CD4-positive, alpha-beta T cell treated with Interleukin-6 at 100 ng/mL for 8 hours (primary cell): ENCODE measurements at places on chromosomes 4 and X.

- DNase-seq = no peak
Measured at GRCh38 chr4:77170926-77171325, 13.9 kb downstream of the CCNG2 start.

DNA sequence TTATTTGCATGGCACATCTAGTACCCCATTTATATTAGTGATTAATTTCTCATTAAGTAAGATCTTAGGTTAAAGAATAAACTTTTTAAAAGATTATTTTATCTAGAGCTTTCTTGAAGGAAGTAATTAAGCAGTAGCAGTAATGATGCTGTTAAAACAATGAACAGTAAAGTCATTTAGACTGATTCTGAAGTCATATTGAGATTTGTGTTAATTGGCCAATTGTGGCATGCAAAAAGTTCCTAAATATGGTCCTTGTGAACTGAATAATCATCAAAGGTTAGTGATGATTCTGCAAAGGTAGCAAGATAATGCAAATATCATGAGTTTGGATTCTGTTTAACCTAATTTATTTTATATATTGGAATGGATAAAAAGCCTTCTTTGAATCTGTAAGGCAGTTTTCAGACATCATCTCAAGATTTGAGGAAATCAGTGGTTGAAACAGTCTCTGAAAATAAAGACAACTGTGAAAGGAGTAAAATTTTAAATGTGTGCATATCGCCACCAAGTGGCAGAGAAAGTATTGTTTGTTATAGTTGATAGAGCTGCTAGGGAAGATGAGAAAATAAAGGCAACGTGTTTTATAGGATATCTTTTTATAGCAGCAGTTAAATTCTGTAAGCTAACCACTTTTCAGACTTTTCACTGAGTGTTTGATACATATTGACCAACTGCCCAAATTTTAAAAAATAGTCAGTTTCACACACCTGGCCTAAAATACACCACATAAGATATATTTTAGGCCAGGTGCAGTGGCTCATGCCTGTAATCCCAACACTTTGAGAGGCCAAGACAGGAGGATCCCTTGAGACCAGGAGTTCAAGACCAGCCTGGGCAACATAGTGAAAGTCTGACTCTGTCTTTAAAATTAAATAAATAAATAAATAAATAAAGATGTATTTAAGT lies 79.6 kb downstream of the CCKAR start:
- DNase-seq = peak; percentile 51

GRCh38 chr4:21888195-21888976 lies 60.2 kb downstream of the KCNIP4 start:
- no peak for DNase-seq

DNA sequence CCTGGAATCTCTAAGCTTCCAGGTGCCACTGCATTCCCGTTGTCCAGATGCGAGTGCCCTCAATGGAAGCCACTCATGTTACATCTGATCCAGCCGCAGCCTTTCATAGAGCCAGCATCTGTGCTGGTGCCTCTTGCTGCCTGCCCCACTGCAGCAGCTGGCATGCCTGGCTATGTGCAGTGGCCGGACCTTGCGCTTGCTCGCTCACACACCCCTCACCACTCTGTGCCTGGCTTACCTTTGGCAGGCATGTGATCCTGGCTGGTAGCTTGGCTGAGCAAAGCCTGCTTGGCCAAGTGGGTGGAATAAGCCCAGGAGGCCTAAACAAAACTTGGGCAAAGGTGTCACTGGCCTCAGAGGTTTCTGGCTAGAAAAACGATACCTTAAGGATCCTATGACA lies 59.5 kb upstream of the CDKN2AIP start:
- no peak for DNase-seq

DNA sequence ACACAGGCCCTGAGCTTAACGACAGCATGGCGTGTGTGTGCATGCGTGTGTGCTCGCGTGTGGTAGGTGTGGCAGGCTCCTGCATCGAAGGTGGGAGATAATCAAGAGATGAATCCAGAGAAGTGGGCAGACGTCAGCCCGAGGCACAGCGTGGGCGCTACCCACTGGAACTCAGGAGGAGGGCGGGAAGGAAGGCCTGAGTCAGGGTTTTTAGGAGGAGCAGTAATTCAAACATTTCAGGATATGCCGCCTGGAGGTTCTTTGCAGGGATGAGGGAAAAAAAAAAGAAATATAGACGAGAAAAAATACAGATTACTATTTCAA lies 66.3 kb upstream of the STX18 start:
- DNase-seq = no peak

- DNase-seq = no peak
Measured at GRCh38 chr4:46927201-46927600, 18.2 kb upstream of the COX7B2 start.

DNA sequence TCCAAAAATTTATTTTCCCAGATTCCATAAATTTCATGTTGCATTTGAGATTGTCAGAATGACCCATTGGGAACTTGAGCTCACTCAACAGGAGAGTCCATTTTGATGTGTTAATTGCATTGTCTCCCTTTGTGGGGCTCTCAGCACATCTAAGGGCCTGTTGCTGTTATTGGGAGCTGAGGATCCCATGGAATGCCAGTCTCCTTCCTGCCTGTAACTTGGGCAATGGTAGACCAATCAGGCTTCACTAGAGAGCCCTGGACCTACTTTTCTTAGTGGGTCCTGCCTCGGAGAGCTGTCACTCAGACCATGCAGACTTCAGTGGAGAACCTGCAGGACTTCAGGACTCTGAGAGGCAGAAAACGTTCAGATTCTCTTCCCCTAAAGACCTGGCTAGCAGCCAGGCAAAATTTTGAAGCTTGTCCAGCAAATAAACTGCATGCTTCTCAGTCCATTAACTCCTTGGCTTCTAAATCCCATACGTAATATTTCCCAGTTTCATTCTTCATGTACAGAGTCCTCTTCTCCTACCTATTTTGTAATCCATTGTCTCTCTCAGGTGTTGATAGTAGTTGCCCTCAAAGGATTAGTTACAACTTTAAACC lies 25.1 kb downstream of the OCRL start:
- no peak for DNase-seq

GRCh38 chrX:1587161-1587560 lies 4.2 kb upstream of the AKAP17A start:
- DNase-seq = no peak

- no peak for DNase-seq
Measured at GRCh38 chr4:186627226-186627865, 72.0 kb upstream of the MTNR1A start.

- no peak for DNase-seq
Measured at GRCh38 chr4:174084981-174085380, 198.5 kb downstream of the FBXO8 start.

GRCh38 chrX:10010686-10011085 lies 43.5 kb downstream of the CLDN34 start:
- no peak for DNase-seq

DNA sequence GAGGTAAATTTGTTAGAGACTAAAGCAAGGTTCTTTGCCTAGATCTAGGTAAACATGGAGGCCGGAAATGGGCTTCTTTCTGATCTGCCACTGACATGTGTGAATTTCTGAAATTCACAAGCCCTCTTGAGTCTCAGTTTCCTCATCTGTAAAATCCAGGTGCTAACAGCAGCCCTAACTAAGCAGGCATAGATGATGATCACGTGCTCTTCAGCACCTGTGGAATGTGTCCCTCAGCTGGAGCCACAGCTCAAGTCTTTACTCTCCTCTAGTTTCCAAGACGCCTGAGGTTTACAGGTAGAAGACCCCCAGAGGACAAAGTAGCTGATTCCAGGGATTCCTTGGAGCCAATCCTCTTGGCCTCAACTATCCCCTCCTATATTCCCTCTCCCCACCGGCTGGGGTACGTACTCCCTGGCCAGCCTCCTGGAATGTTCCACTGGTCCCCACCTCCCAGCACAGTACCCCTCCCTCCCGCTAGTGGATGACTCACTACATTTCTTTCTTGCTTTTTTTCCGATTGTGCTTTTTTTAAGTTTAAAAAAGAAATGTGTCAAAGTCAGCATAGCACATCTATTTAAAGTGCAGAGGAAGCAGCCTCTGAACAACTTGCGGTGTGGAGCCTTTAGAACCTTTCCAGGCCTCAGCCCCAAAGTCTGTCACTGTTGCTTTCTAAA lies 98.4 kb downstream of the PHKA2 start:
- no peak for DNase-seq

GRCh38 chr4:84966382-84967242 lies at the start of gene WDFY3:
Gene WDFY3 (minus strand): TSS chr4:84966690. CDS start chr4:84860591, 106,099 bp downstream.
- no peak for DNase-seq

GRCh38 chr4:71732706-71733105 lies 51.2 kb downstream of the GC start:
- no peak for DNase-seq

- no peak for DNase-seq
Measured at GRCh38 chrX:79601341-79602131, 234.4 kb upstream of the ITM2A start.

- peak; percentile 60 for DNase-seq
Measured at GRCh38 chr4:26325191-26325590, 4.4 kb downstream of the RBPJ start.

DNA sequence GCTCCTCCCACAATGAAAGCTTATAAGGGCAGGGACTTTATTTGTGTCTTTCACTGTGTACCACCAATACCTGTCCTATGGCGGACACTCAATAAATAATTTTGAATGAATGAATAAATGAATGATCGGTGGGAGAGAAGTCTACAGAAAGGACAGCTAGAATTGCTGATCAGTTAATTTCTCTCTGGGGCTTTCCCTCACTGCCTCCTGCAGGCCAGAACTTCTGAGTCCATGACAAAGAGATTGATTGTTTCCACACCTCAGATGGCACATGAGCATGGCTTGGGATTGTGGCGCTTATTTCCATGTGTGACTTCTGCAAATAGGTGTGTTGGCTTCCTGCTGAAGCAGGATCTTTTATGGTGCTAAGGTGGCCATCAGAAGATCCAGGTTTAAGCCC lies 6.3 kb downstream of the FAM47E start:
- no peak for DNase-seq

- no peak for DNase-seq
Measured at GRCh38 chr4:147288512-147288911, 192.4 kb upstream of the EDNRA start.

DNA sequence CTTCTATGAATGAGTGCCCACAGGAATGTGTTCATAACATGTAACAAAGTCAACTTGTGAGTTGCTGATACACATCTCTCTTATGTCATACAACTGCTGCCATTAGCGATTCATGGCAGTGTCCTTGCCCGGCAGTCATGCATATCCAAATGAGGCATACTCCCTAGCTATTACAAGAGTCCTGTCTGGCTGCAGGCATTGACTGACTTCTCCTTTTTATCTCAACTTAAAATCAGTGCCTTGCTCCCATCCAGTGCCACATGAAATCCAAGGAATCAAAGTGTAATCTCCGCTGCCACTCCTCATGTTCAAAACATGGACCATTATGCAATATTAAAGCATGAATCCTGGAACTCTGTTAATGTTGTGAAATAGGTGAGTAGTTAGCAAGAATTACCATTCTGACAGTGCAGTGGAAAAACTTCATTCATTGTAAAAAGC lies 348.9 kb upstream of the FTHL17 start:
- no peak for DNase-seq

GRCh38 chrX:50613846-50614245 lies 143.2 kb upstream of the DGKK start:
- DNase-seq = no peak

GRCh38 chrX:39418731-39419638 lies 617.7 kb downstream of the MID1IP1 start:
- no peak for DNase-seq

- no peak for DNase-seq
Measured at GRCh38 chrX:103453655-103454054, 65.6 kb downstream of the RAB40A start.

- no peak for DNase-seq
Measured at GRCh38 chrX:143580266-143580665, 55.6 kb downstream of the SLITRK4 start.

DNA sequence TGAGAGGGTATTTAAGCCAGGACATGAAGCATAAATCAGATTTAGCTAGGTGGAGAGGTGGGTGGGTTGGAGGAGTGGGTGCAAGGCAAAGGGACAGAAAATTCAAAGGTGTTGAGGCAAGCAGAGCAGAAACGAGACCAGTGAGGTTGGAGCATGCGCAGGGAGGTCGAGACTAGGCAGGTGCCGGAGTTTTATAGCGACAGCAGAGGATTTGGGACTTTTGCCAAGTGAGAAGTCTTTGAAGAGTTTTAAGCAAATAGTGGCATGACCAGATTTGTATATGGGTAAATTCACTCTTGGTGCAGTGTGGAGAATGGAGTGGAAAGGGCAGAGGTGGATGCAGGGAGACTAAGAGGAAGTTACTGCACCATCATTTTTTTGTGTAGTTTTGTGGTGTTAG lies 107.0 kb upstream of the TLR2 start:
- DNase-seq = no peak

GRCh38 chr4:105714071-105714521 lies 5.5 kb downstream of the GSTCD start:
- no peak for DNase-seq

DNA sequence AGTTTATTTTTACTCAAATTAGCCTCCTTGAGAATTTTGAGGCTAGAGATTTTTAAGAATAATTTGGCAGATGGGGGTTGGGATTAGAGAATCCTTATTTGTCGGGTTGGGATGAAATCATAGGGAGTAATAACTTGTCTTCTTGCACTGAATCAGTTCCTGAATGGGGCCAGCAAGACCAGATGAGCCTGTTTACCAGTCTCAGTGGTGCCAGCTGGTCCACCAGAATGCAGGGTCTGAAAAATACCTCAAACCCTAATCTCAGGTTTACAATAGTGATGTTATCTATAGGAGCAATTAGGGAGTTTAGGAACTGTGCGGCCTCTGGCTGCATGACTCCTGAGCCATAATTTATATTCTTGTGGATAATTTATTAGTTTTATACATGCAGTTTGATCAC lies 705.9 kb upstream of the AGA start:
- no peak for DNase-seq

DNA sequence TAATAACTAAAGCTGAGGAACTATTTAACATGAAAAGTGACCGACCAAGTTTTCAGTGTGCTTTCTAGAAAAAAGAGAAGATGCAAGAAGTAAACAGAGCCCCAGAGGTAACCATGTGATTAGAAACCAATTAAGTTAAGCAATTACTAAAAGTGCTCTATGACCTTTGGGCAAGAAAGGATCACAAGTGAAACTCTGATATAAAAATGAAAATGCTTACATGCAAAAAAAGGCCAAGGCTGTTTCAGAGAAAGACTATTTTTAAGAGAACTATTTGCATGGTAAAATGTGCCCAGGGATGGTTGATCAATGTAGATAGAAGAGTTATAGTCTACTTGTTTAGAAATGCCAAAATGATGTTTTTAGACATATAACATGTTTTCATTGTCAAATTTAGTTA lies 22.0 kb downstream of the KLHL15 start:
- no peak for DNase-seq

DNA sequence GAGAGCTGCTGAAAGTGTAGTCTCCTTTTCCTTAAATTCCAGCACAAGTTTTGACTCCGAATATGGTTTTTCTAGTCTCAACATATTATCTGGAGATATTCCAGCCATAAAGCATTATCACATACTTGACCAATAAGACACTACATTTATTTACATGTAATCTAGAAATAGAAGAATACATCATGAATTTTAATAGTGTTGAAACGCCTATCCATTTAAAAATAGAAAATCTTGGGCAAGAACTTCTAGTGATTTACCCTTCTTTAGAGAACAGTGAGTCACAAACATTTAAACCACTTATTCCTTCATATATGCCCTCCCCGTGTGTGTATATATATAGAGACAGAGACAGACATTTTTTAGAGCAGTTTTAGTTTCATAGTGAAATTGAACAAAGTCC lies 161.5 kb downstream of the SOWAHB start:
- no peak for DNase-seq
